T-helper 2 cell treated with Interferon-gamma antibody and Interleukin-4, amounts not matched to agents 100 ng/mL and 5 ng/mL, for 36 hours (primary cell): ENCODE measurements at places on chromosomes 5 and 9. TPM values are rescaled to one million over a fixed set of nuclear protein-coding genes. Genes with fewer than 3 reads are reported as not detected.

Gene TNFSF15
- total RNA-seq, result 0.64 and 0.73 TPM in 2 replicates

Gene PCDHGA7
- 0.30 TPM in 2 replicates for total RNA-seq

Gene C9orf153
- total RNA-seq, result 0.25 and 0.82 TPM in 2 replicates

Gene TAF1L
- total RNA-seq, result 0.05 and 0.07 TPM in 2 replicates

Gene SPINK13
- not detected in 2 replicates for total RNA-seq

Gene KIF3A
- 18.6 and 19.8 TPM in 2 replicates for total RNA-seq

Gene PPP3R2
- total RNA-seq, result not detected in 2 replicates

Gene DDX4
- total RNA-seq, result 0.98 and 1.5 TPM in 2 replicates

Gene PCDHA9
- total RNA-seq, result not detected in 2 replicates
